Dermis microvascular lymphatic vessel endothelial cell (primary cell): ENCODE measurements at places on chromosomes 7 and 10. TPM values are rescaled to one million over a fixed set of nuclear protein-coding genes. Genes with fewer than 3 reads are reported as not detected.

- DNase-seq = no peak
Measured at GRCh38 chr10:77605466-77605865, 32.1 kb downstream of the KCNMA1 start.

DNA sequence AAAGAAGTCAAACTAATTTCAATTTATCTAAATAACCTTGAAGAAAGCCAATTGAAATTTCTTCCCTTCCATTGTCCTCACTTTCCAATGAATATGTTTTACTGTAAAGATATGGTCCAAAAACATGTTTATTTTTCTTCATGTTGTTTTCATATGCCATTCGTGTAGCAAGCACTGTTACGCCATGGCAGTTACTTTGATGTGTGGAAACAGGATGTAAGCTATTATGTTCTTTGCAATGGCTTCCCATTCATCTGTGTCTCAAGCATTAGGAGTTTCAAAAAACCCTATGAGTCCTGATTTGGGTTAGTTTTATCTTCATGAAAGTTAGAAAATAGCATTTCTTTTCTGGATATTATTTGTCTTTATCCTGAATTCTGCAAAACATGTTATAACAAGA is 31.0 kb downstream of the GPR141 start:
- DNase-seq = no peak

DNA sequence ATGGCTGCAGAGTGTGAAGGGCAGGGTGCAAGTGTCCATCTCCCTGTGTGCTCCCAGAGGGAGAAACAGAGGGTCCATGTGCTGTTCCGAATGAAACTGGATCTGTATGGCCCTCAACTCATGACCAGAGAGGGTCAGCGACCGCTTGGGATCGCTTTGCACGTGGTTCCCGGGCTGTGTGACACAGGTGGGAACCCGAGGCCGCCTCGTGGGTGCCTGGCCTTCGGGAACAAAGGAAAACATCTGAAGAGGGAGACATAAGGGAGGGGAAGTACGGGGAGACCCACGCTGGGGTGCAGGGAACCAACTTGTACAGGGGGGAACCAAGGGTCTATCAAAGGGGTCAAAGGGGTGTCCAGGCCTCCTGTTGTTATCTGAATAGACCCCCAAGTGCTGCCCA is 57.5 kb downstream of the SH3PXD2A start:
- DNase-seq = no peak

DNA sequence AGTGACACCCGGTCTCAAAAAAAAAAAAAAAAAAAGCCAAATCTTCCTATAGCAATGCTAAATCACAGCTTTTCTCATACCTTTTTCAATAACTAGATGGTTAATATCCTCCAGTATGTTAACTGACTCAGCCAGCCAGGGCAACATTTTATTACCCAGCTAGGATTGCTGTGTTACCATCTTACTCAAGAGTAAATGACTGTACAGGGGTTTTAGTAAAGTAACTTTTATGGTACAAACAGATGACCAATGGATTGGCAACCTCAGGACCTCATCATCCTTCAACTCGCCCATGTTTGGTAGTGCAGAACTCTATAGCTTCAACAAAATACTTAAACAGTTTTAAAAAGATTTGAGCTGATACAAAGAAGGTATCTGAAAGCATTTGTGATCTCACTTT is 59.5 kb downstream of the HBP1 start:
- no peak for DNase-seq

DNA sequence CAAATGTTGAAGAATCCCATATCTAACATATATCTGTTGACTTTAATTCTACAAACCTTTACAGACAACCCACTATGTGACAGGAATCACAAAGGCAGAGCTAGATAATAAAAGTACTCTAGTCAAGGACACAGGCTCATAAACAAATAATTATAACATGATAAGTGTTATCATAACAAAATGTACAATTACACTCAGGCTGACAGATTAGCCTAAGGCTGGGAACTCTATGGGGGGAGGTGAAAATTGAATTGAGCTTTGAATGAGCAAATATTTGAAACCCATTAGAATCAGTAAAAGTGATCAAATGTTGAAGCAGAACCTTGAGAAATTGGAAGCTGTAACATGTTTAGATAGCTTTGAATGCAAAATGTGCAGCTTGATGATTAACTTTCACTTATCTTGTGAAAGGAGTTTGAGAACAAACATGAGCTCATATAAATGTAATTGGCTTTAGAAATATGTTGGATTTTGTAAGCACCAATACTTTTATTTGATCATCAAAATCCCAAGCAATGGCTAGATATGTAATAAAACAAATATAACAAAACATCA is 970.2 kb downstream of the SORCS3 start:
- no peak for DNase-seq

DNA sequence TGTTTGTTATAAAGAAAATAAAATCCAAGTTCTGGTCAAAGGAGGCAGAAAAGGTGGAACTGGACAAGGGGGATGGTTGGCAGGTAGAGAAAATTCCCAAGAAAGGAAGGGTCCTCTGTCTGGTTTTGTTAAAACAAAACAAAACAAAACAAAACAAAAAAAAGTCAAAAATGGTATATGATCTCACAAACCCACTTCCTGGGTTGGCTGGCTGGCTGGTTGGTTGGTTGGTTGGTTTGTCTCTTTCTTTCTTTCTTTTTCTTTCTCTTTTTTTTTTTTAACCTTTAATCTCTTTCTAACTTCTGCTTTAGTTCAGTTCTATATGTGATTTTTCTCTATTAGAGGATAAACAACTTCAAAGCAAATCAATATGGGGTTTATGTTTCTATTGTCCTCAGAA is 41.1 kb upstream of the CPN1 start:
- no peak for DNase-seq

DNA sequence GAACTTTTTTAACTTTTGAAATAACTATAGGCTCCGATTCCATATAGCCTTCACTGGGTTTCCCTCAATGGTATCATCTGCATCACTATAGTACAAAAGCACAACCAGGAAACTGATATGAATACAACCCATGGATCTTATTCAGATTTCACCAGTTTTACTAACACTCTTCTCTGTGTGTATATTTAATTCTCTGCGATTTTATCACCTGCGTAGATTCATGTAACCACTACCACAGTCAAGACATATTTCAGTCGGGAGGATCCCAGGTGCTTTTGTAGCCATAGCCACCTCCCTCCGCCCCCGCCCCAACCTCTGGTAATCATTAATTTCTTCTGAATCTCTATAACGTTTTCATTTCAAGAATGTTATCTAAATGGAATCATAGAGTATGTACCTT is 82.8 kb upstream of the C7orf33 start:
- no peak for DNase-seq

- DNase-seq = no peak
Measured at GRCh38 chr7:84261509-84261908, 66.9 kb upstream of the SEMA3A start.

DNA sequence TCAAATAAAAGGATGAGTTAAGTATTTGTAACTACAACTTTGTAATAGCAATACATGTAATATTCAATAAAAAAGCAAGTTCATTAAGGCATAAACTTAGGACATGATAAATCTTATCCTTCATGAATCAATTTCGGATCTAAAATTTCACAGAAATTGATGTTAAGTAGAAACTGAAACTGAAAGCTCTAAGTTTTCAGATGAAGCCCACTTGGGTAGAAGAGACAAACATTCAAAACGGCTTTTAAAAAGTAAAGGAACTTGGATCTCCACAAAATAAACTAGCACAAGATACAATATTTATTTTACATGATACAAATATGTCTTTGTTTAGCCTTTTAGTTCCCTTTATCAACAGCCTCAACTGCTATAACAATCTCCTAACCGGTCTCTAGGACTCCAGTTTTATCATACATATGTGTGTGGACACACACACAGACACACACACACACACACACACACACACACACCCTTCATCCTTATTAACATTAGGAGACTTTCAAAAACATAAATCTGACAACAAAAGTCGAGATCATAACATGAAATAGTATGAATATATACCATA is 83.7 kb downstream of the USP6NL start:
- no peak for DNase-seq

DNA sequence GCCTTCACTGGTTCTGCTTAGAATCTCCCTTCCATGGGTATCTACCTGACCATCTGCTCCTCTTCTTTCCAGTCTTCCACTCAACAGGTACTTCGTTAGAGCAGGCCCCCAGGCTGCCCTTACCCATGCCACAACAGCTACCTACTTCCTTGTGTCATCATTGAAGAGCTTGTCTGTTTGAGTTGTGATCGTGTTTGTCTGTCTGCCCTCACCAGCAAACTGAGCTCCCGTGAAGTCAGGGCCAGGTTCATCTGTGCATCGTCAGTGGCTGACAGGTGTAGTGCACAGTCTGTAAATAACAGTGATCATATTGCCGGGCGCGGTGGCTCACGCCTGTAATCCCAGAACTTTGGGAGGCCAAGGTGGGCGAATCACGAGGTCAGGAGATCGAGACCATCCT is 5.0 kb downstream of the NIPSNAP2 start:
- no peak for DNase-seq

DNA sequence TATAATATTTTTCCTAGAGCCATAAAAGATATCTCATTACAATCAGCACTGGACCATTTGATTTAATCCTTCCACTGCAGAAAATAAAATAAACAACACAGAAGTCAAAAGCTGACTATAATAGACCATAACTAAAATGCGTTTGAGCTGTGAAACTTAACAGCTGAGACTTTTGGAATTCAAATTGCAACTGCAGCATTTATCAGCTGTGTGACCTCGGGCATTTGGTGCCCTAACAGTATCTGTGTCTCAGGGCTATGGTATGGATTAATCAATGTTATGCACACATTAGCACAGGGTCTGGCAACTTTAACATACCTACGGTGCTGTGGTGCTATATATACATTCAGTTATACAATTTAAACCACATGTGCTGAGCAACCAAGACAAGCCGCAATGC is 160.1 kb downstream of the COL28A1 start:
- no peak for DNase-seq

DNA sequence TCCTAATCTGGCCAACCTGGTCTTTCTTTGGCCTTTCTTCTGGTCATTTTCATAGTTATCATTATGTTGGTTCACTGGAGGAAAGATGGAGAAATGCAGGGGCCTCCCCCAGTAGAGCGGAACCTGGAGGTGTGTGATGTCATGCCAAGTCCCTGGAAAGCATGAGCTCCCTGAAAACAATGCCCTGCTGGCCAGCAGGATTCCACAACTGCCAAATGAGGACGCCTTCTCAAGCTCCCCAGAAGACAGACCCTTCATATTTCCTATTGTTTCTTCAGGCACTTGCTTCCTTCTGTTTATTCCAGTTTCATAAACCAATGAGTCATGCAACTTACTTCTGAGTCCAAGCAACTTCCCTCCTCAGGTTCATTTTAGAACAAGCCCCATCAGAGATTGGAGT is 339.0 kb downstream of the GATA3 start:
- peak; percentile 14 for DNase-seq

- DNase-seq = no peak
Measured at GRCh38 chr10:131553581-131553980, 242.1 kb upstream of the TCERG1L start.

DNA sequence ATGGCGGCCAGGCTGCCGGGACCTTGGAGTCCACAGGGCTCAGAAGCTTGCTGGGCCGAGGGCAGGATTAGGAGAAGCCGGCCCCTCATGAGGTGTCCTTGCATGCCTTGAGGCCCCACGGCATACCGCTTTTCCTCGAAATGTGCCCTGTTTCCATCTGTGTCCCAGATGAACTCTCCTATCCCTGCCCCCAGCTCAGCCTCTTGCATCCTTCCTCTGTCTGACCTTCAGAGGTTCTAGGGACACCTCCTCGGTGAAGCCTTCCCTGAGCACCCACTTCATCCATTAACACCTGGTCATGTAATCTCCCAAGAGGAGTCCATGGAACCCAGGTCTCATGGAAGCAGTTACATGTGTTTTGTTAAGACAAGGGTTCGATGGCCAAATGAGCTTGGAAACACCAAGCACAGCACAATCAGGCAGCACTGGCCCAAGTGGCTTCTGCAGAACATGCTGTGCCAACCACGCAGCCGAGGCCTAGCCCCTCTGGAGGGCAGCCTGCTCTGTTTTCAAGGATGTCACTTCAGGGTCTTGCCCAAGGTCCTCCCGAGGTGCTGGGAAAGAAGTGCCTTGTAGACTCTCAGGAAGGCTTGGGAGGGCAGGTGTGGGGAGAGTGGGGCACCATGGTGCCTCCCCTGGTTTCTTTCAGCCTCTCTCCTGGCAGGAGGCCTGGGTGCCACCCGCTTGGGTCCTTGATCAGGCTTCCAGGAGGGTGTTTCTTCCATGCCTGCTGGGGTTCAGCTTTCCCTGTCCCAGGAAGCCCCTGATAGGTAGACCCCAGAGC is 124.3 kb downstream of the NEURL1 start:
- DNase-seq = no peak

GRCh38 chr10:75718991-75719390 is 287.6 kb downstream of the LRMDA start:
- DNase-seq = no peak

GRCh38 chr10:17504547-17505245 is 50.3 kb upstream of the ST8SIA6 start:
- no peak for DNase-seq

- no peak for DNase-seq
Measured at GRCh38 chr10:91708174-91708861, 75.4 kb upstream of the PPP1R3C start.

Gene ADARB2
- total RNA-seq = 0.13 TPM in 1 of 2 replicates, not detected in the other

Gene CTNNA3
- 0.13 TPM in 1 of 2 replicates, not detected in the other for total RNA-seq

Gene VWDE
- total RNA-seq = under 0.01 TPM in 2 replicates

Gene SFTPA2
- not detected in 2 replicates for total RNA-seq
